AG04450 (cell line): ENCODE measurements at places on chromosomes 1 and 21.

DNA sequence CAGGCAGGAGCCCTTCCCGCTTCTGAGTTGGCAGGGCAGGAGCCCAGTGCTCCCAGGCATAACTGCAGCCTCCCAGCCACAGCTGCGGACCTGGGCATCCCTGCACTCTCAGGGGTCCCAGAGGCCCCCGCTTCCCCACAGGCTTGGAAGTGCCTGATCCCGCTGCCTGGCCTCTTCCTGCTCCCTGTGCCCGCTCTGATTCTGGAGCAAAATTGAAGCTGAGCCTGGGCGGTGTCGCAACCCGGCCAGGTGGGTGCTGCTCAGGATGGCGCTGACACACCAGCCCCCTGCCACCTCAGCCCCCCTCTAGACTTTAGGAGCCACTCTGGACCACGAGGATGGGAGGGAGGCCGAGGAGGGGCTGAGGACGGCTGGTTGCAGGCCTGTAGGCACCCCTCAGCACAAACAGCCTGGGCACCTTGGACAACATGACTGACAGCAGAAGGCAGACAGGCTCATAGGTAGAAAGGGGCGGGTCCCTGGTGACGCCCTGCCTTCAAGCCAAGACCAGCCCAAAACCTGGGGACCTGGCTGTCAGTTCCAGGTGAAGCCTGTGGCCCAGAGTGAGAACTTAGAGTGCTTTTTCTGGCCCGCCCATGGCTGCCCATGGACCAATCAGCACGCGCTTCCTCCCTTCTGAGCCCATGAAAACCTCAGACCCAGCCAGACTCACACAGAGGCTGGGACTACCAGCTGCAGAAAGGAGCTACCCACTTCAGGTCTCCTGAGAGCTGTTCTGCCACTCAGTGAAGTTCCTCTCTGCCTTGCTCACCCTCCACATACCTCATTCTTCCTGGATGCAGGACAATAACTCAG, 7.2 kb downstream of the HLCS start:
- no peak for DNase-seq

DNA sequence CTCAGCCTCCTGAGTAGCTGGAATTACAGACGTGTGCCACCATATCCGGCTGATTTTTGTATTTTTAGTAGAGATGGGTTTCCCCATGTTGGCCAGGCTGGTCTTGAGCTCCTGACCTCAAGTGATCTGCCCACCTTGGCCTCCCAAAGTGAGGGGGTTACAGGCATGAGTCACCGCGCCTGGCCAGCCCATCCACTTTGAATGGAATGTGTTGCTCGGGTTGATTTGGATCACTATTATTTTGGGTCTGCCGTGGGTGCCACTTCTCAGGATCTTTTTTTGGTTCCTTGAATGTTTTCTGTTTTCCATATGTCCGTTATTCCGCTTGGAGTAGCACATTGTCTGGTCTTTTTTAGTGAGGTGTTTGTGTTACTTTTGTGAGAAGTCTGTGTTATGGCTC, 17.0 kb downstream of the PCNT start:
- no peak for DNase-seq

DNA sequence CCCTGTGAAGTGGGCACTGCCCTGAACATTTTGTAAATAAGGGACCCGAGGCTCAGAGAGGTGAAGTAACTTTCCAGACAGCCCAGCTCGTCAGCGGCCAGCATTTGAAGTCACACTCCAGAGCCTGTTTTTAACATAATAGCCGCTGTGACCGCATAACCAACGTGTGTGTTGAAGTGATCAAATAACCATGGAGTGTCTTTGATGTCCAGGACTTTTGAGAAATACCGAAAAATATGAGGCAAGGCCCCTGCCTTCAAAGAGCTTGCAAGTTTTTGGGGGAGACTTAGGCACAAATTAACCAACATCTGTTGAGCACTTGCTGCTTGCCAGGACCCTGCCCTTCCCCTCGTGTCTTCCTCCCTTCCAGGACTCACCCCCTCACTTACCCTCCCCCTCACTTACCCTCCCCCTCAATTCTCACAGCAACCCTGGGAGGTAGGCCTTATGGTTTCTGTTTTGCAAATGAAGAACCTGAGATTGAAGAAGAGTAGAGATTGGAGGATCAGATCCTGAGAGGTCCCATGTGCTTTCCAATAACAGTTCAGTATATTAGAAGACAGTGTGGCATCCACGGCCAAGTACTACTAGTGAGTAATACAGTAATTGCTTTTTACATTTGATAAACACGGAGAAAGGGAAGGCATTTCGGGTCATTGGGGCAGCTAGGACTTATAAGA, 1.3 kb upstream of the SLC16A1 start:
- peak; percentile 69 for DNase-seq

GRCh38 chr1:166920561-166921475, 44.8 kb upstream of the TADA1 start:
- no peak for DNase-seq

- DNase-seq, result no peak
These were observed 34.5 kb downstream of the ALG6 start for GRCh38 chr1:63401945-63402344.

GRCh38 chr1:67863637-67864036, 30.4 kb upstream of the GNG12 start:
- no peak for DNase-seq

- no peak for DNase-seq
These were observed 165.8 kb downstream of the CLEC20A start for GRCh38 chr1:178330848-178331497.

DNA sequence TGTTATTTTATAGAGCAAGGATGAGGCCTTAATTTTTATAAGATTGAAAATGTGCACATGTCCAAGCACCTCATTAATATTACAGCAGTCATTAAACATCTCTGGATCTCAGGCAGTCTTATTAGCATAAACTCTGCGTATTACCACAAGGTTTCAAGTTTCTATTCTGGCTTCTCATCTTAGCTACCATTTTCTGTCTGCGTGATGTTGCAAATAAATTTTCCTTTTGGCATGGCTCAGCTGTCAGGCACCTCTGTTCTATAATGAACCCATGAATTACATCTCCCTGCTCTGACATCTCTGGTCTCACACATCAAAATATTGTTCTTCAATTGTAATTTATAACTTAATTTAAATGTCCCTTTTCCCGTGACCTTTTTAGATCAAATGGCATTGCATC, 156.5 kb downstream of the SLC45A1 start:
- DNase-seq, result no peak

DNA sequence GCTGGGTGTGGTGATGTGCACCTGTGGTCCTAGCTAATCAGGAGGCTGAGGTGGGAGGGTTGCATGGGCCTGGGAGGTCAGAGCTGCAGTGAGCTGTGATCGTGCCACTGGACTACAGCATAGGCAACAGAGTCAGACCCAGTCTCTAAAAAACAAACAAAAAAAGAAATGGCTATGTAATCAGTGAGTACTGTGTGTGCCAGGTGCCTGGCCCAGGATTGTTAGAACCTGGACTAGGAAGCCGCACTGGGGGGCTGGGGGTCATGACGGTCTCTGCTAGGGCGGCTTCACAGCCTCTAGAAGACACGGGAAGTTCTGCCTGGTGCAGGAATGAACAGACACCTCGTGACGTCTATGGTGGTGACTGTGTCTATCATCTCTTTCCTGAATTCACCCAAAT, 8.5 kb downstream of the TMEM9 start:
- DNase-seq, result no peak

DNA sequence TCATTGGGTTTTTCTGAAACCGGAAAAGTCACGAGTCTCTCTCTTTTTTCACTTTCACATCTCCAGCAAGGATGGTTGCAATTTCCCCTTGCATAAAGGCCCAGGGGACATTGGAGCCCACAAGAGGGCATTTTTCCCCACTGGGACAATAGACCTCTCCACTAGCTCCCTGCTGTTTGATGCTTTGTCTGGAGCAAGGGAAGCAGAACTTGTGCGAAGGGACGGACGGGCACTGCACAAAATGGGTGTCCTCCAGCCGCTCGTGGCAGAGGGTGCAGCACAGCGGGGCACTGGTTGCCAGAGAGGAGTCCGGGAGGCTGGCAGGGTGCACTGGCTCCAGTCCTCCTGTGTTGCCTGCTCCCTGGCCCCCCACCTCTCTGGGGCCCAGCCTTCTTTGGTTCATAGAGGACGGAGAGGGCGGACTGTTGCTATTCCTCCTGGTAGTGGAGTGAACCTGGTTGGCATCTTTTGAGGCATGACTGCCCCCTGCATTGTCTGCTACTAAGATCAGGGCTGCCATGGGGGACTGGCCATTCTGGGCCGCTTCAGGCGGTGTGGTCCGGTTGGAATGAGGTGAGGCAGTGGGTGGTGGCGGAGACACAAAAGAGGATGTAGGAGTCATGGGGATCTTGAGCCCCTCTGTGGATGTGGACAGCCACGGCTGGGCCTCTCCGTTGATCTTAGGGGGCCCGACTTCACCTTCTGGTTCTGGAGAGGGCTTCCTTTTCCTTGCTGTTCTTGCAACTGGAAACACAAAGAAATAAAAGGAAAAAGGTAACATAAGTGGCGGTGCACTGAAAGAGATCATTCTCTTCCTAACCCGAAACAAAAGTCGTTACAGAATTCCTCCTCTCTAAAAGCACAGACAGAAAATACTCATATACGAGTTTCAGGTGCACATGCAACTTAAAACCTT, 2.6 kb downstream of the IRF2BP2 start:
- DNase-seq, result no peak

- no peak for DNase-seq
These were observed 25.8 kb downstream of the HYI start for GRCh38 chr1:43427941-43428340.

- DNase-seq, result no peak
These were observed 6.7 kb downstream of the CELSR2 start for GRCh38 chr1:109256085-109256484.

DNA sequence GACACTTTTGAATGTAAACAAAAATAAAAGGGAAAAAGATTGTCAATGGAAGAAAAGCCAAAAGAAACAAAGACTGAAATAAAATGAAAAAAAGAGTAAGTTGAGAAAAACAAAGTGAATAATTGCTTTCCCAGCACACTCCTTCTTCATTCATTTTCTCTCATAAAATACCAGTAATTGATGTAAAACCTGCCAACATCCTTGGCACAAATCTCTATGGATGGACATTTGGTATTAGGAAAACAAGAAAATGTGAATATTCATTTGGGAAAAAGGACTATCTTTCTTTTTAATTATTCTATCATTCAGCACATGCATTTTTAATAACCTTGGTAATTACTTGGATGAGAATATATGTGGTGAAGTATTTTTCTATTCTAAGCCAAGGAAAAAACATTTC, 204.4 kb upstream of the TNR start:
- DNase-seq, result no peak

- no peak for DNase-seq
These were observed 125.1 kb upstream of the KCND3 start for GRCh38 chr1:112114540-112114939.

DNA sequence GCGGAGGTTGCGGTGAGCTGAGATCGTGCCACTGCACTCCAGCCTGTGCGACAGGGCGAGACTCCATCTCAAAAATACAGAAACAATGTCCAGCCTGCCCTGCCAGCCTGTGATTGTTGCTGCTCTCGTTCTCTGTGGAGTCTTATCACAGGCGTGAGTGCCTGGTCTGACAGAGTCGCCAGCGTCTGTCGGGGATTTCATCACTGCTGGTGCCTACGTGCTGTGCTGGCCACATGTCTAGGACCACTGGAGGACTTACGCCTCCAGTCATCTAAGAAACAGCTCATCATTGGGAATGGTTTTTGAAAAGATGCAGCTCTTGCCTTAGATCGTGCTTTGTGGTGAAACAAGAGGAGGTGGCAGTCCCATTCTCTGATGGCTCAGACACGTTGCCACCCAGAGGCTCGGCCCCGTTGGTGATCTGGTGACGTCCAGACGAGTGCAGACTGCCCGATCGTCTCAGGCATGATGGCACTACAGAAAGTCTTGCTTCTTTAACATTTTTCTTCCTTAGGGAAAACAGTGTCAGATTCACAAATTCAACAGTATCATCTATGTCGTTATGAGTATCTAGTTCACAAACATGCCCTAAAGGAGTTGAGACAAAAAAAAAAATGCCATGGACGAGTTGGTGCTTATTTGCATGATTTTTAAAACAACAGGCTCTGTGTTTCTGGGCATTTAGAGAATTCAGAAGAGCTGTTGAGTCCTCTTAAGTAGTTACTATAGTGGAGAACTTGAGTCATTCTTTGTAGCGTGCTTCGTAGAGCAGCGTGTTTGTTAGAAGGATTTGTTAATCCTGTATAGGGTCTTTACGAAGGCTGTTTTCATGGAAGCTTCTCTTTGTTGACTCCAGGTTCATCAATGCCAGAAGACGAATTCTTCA, 47.5 kb downstream of the CBS start:
- no peak for DNase-seq

- peak; percentile 29 for DNase-seq
These were observed 709.9 kb upstream of the ADGRL4 start for GRCh38 chr1:79716447-79716846.

DNA sequence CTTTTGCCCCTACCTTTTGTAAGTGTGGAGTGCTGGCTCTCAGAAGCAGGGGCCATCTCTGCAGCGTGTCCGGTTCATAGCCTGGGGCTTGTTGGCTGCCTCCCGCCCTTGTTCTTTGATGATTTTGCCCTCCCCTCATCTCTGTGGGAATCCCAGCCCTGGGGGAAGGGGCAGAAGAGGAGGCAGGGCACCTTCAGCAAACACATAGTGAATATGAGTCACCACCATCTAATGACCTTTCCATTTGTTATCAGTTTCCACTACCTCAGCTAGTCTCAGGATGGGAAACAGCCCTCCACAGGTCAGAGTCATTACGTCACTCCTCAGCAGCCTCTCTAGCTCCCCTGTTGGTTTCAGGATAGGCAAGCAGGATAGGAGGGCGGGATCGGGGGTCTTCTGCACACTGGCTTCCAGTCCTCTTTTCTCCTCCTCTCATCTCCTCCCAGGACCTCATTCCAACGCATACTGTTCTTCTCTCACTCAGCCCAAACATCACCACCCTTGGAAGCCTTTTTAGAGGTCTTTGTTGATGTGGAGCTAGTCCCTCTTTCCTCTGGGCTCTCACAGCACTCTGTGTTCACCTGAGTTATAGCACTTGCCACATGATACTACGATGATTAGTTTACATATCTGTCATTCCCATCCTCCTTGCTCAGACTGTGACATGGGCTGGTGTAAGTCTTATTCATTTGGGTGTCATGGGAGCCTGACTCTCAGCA, 15.8 kb downstream of the GADD45A start:
- DNase-seq, result no peak

GRCh38 chr1:66380452-66381212, 153.3 kb upstream of the SGIP1 start:
- DNase-seq, result no peak

GRCh38 chr1:38941527-38942019, at the start of gene RHBDL2:
RHBDL2 (minus strand) TSS chr1:38941830; CDS start chr1:38919212, 22,618 bp downstream.
- DNase-seq, result no peak

DNA sequence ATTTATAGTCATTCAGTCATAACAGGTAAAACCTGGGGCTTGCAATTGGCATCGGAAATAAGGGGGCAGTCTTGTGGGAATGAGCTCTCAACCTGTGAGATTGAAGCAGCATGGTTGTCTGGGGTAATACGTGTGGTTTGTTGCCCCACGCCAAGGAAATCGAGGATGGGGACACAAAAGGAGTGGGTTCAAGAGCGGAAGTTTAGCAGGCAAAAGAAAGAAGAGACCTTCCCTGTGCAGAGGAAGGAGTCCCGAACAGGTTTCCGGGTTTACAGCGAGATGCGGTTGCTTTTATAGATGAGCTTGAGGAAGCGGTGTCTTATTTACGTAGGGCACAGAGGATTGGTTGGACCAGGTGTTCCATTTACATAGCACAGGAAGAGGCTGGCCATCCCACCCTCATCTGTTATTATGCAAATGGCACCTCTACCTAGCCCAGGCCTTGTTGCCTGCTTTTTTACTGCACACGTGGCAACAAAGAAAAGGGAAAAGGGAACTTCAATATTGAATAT, 37.3 kb downstream of the IFNAR1 start:
- DNase-seq, result no peak
